ENCODE measurements at places on chromosomes 11 and 22.
A peak's percentile ranks its signal among the peaks of the same experiment; 100 is the strongest.

DNA sequence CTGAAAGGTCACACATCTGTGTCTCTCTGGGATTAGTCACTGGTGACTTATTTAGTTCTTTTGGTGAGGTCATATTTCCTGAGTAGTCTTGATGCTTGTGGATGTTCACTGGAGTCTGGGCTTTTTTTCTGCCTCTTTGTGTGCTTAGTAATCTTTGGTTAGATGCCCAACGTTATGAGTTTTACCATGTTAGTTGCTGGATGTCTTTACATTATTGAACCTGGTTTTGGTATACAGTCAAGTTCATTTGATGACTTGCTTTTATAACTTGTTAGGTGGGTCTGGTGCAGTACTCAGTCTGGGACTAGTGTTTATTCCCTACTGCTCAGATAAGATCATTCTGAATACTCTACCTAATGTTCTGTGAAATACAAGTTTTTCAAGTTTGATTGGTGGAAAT is 26.2 kb upstream of the SLC37A2 start:
- DNase-seq: no peak

DNA sequence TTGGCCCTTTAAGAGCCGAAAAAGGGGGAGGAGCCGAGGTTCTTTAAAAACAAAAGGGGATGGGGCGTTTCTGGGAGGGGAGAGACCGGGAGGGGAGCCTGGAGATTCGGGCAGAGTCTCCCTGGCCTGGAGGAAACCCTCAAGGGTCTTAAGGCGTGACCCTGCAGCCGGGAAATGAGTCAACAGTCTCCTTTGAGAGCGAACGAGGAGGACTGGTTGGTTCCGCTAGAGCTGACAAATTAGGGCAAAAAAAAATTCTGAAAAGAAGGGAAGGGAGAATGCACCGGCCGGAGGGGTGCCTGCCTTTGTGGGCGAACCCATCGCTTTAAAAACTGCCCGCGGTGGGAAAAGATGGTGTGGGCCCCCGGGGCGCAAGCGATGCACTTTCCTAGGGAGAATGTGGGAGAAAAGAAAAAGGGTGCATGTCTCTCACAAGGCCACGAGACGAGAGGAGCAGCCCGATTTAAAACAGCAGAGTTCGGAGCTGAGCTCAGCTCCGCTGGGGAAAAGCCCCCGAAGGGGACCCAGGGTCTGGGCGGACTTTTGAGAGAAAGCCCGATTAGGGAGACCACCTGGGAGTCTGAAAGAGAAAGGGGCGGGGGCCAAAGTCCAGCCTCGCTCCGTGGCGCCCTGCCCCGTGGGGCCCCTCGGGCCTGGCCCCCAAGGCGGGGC is 874 bp downstream of the ZFTA start:
- DNase-seq: peak; percentile 25

GRCh38 chr11:100730266-100730665 is 43.2 kb downstream of the ARHGAP42 start:
- no peak for DNase-seq

GRCh38 chr11:77026743-77027142 is 7.5 kb upstream of the B3GNT6 start:
- DNase-seq: no peak

DNA sequence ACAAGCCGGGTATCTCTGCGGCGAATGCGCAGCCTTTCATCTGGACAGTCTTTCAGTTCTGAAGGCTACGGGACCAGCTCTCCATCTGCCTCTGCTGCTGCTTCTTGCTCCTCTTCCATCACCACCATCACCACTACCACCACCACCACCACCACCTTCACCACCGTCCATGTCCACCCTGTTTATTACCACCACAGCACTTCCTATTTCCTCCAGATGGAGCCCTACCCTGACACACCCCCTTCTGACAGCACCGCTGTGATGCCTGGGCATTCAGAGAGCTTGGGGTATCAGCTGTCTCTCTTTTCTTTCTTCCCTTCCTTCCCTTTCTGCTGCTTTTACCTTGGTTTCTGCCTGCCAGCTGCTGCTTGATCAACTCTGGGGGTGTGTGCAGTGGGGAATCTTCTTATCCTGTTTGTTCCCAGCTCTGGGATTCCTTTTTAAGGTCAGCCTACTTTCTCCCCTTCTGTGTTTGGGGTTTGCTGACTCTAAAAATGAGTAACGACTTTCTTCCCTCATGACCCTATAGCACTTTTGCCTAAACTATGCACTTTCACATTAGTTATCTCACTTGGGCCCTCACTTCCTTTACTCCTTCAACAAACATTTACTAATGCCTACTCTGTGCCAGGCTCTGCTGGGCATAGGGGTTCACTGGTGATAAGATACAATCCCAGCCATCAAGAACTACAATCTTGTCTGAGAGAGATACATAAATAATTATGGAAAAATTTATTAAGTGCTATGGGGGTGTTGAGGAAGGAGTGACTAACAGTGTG is 7.8 kb upstream of the RRM1 start:
- DNase-seq: no peak

DNA sequence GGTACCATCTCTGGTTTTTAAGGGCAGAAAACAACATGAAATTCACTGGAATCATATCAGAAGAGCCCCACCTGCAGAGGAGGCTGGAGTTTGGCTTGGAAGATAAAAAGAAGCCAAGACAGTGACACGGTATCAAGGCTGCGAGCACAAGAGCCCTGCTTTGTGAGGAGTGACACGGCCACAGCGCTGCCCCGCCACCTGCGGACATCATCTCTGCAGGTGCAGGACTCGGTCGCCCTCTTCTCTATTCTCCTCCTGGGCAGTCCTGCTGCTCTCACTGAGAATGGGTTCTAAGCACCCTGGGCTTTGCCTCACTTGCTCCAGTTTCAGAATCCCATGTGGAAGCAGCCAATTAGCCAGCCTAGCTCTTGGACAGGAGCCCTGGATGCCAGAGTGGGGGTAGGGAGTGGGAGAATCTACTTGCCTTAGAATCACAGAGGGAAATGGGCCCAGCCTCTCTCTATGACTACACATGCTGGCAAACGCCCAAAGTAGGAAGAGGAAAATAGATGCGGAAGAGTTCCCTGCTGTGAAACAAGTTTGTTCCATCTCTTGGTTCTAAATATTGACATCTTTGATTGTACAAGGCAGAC is 17.1 kb downstream of the APOL4 start:
- DNase-seq: no peak

GRCh38 chr11:706439-706956 is 467 bp downstream of the EPS8L2 start:
- no peak for DNase-seq

DNA sequence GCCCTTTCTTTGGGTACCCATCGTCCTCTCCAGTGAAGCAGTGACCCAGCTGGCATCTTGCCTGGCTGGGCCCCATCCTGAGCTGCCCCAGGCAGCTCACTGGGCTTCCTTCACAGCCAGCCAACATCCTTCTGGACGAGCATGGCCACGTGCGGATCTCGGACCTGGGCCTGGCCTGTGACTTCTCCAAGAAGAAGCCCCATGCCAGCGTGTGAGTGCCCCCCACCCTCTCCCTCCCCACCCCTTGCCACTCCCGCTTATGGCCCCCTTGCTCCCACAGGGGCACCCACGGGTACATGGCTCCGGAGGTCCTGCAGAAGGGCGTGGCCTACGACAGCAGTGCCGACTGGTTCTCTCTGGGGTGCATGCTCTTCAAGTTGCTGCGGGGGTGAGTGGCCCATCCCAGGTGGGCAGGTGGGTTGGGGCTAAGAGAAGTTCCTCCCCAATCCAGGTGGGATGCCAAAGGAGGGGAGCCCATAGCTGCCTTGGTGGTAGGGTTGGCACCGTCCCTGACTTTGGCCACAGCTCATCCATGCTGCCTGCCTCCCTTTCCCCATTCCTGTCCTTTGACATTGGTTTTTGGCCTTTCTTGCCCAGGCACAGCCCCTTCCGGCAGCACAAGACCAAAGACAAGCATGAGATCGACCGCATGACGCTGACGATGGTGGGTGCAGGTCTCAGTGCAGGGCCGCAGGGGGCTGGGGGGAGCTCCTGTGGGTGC is 6.8 kb upstream of the ANKRD13D start:
- no peak for DNase-seq

- no peak for DNase-seq
Observed at GRCh38 chr11:69382131-69383128, 88.5 kb downstream of the MYEOV start.

DNA sequence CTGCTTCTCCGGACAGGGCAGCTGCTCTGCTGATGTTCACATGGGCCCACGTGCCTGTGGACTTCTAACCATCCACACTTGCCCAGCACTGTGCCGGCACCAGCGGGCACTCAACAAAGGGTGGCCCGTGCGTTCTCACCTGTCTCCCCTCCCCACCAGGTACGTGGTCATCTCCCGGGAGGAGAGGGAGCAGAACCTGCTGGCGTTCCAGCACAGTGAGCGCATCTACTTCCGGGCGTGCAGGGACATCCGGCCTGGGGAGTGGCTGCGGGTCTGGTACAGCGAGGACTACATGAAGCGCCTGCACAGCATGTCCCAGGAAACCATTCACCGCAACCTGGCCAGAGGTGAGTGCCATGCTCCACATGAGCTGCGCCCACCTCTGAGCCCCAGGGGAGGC is 66.7 kb downstream of the SYT13 start:
- DNase-seq: no peak

DNA sequence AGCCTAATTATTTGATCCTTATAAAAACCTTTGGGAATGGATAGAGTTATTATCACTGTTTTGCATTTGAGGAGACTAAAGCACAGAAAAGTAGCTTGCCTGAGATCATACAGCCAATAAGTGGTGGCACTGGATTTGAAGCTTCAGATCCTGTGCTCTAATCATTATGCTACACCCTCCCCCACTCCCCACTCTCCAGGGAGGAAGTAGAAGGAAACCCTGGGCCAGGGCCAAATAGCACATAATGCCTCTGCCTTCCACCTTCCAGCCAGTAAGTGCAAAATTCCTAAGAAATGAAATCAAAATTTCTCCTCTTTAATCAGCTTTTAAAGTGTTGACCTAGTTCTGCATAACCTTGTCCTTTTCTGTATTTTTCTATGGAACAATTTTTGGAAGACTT is 61.6 kb downstream of the SIK2 start:
- no peak for DNase-seq

DNA sequence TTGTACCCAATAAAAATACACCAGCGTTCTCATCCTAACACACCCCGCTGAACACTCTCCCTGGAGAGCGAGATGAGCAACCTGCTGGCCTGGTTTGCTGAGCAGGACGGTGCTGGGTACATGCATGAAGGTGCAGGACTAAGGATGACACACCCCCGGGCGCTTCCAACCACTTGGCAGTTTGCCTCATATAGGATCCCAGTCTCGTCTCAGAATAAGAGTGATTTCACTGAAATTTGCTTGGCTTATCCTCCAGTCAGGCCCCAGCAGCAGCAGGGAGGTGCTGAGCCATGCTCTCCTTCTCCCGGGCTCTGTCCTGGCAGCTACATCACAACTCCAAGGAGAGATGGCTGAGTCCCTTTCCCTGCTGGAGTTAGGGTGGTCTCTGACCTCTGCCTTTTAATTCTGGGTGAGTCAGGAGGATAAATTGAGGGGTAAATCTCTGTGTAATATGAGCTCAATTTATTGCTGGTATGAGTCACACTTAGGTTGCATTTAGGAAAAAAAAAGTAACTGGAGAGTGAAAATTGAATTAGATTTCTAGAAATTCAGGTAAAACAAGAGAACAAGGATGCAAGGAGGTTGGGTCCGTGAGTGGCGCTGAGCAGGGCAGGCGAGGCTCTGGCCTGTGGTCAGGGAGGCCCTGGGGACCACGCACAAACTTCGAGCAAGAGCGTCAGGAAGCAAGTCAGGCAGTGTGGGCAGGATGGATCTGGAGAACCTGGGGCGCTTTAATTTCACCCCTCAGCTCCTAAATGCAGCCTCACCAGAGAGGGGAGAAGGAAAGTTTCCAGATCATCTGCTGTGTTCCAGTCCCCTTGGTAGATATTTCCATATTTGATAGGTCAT is 974.0 kb downstream of the TBC1D22A start:
- DNase-seq: no peak

GRCh38 chr11:43359422-43359818 is 700 bp downstream of the TTC17 start:
- DNase-seq: peak; percentile 5

- DNase-seq: no peak
Observed at GRCh38 chr11:11845551-11845950, 3.8 kb downstream of the USP47 start.

DNA sequence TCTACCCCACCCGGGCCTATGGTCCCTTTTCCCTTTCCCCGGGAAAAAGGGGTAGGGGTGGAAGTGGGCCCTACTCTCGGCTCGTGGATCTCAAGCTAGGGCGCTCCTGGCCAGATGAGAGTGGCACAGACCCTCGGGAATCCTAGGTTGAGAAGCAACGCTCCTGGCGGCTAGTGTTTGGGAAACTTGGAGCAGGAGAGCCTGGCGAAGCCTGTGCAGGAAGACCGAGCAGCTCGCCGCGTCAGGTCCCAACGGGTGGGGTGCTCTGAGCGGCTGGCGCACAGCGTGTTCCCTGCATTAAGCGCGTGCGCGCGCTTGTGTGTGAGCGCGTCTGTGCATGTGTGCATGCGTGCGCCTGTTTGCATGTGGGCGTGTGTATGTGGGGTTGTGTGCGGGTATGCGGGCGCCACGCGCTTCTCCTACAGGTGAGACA is 7.1 kb upstream of the FLI1 start:
- DNase-seq: peak; percentile 44

DNA sequence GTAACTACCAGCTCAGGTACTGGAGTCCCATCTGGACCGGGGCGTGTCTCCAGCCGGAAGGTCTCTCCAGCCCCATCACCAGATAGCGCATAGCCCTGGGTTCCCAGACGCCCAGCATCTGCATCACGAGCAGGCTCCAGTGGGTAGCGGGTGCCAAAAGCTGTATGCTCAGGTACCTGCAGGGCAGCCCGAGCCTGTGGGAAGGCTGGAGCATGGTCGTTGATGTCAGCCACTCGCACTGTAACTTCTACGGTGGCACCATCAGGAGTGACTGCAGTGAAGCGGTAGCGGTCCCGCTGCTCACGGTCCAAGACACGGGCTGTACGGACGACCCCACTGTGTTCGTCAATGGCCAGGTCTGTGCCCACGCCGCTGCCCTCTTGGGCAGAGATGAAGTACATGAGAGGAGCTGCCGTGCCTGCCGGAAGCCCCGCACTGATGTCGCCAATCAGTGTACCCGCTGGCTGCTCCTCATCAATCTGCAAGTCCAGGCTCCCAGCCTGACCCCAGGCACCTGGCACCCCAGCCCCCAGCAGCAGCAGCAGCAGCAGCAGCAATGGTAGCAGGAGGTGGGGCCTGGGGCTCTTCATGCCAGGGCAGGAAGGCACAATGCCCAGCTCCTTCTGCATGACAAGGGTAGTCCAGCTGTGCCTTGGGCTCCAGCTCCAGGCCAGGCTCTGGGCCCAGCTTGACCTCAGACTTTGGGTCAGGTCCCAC is 14.5 kb downstream of the DCHS1 start:
- no peak for DNase-seq

- DNase-seq: no peak
Observed at GRCh38 chr11:111308140-111308539, 9.8 kb downstream of the POU2AF3 start.

- DNase-seq: no peak
Observed at GRCh38 chr11:69982690-69983570, 95.2 kb upstream of the ANO1 start.

GRCh38 chr11:36019005-36019596 is 75.2 kb downstream of the LDLRAD3 start:
- DNase-seq: no peak

GRCh38 chr22:45246060-45246985 is 5.6 kb upstream of the KIAA0930 start:
- no peak for DNase-seq
